ENCODE measurements at places on chromosomes 5 and 9.

- no peak for DNase-seq
Observed at GRCh38 chr5:91058575-91058974, 324.5 kb downstream of the ARRDC3 start.

DNA sequence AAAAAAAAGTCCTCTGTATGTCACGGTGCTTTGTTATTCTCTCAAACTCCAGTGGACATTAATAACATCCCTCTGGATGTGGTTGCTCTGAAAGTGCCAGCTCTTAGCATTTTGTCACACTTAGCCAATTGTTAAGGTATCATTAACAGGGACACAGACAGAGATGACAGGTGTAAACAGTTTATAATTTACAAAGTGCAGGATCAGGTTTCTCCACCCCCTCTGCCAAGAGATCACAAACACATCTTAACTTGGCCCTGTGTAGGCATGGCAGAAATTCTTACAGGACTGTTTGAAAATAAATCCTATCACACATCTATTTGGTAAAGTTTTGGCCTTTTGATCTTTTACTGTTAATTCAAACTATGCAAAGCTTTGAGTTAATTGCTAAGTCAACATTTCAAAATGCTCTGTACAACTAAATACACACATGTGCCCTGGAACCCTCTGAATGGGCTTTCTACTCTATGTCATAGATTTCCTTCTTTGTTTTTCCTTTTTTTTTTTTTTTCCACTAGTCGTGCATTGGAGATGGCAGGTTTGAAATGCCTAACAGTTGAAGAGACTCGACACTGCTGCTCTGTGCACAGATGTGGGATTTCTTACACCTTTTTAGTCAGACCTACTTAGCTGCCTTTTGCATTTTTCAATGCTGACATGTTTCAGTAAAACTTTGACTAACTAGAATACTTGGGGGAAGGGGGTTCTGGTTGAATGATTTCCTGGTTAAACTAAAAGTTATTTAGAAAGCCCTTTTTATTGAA lies 41.7 kb downstream of the SEMA6A start:
- DNase-seq: no peak

GRCh38 chr5:58674070-58674469 lies 91.2 kb downstream of the RAB3C start:
- no peak for DNase-seq

DNA sequence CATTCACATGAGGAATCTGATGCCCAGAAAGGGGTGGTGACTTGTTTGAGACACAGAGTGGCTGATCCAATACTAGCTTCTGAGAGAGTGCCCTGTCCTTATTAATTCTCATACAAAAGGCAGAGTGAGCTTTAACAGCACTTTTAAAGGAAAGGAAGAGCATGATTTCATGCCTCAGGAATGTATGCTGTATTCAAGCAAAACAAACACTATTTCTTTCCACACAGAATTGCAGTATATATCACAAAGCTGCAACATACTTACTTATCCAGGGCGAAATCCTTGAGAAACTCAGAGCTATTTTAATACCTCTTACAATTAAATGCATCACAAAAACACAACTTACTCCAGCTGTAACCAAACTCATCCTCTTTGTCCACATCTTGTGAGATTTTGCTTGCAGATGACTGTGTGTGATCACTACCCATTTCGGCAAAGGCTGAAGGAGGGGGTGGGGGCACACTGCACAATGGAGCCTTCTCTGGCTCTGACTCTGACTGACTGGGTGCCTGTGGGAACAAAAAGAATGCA lies 139.8 kb downstream of the MPDZ start:
- DNase-seq: no peak

DNA sequence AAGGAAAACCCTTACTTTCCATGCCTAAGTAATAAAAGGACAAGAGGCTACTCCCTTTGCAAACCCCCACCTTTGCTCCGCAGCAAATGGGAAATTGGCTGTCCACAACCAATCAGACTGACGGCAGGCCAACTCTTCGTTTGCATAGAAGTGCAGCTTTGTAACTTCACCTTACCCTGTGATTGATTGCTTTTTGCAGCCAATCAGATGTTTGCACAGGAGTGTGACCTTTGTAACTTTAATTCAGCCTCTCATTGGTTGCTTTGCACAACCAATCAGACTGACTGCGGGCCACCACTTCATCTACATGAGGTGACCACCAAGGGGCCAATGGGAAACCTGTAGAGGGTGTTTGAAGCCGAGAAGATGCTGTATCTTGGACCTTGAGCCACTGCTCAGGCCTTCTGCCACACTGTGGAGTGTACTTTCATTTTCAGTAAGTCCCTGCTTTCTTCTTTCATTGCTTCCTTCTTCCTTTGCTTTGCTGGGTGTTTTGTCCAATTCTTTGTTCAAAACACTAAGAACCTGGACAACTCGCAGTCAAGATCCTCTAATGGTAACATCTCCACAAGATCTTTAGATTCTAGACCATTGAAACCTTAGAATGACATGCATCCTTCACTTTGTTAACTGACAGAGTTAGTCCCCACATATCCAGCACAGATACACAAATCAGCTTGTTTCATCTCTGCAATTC lies 51.3 kb upstream of the FREM1 start:
- no peak for DNase-seq

DNA sequence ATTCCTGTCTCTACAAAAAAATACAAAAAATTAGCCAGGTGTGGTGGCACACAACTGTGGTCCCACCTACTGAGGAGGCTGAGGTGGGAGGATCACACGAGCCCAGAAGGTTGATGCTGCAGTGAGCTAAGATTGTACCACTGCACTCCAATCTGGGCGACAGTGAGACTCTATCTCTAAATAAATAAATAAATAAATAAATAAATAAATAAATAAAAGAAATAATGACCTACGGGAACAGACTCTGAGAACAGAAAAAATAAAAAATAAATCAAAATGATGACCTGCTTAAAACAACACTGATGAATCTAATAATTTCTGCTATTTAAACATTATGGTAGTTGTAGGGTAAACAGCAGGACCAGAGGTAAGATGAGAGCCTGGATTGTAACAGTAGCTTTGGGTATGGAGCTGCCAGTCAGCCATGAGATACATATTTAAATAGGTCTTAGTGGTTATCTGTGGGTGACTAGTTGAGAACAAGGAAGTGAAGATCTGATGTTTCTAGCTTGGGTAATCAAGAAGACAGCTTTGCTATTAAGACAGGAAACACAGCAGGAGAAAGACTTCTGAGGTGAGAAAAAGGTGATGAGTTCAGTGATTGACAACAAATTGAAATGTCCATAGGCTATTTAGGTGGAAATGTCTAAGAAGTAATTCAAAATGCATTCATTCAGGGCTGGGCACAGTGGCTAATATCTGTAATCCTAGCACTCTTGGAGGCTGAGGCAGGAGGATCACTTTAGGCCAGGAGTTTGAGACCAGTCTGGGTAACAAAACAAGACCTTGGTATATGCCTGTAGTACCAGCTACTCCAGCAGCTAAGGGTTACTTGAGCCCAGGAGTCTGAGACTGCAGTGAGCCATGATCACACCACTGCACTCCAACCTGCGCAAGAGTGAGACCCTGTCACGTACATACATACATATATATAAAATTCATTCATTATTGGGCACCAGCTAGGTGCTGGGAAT lies 11.0 kb downstream of the RNF145 start:
- DNase-seq: no peak

DNA sequence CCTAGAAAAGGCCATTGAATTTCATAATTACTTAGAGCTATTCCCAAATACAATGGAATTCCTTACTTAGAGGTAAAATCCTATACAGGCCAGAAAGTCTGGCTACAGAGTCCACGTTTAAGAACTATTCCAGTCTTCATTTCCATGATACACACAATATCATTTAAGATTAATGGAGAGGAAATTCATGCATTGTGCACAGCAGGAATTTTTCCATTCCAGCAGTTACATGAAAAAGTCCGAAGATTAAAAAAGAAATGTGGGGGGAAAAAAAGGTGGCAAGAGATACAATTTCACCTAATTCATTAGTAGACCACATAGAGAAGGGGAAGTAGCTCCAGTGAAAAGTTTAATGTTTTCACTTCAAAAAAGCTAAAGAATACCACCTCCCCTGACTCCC lies 63.1 kb downstream of the CHD1 start:
- DNase-seq: no peak

DNA sequence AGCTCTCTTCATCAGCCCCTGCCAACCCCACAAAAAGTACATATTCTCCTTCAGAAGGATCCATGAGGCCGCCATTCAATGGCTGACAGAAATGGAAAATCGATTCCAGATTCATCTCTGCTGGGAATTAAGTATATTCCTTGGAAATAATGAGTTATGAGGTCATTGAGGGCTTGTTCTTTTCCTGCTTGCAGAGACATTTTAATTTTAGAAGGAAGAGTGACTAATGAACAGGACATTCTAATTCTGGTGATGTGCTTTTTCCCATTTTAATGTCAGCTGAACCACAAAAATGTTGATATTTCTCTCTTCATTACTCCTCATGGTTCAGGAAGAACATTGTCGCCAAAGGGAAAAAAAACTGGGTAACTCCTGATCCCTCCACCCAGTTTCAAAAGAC lies 314.0 kb downstream of the PIK3R1 start:
- DNase-seq: no peak

GRCh38 chr5:41831155-41831554 lies 39.1 kb downstream of the OXCT1 start:
- no peak for DNase-seq

- DNase-seq: no peak
Observed at GRCh38 chr9:125430161-125431011, 168.8 kb downstream of the GAPVD1 start.

- DNase-seq: no peak
Observed at GRCh38 chr5:143151056-143151700, 252.3 kb downstream of the NR3C1 start.

DNA sequence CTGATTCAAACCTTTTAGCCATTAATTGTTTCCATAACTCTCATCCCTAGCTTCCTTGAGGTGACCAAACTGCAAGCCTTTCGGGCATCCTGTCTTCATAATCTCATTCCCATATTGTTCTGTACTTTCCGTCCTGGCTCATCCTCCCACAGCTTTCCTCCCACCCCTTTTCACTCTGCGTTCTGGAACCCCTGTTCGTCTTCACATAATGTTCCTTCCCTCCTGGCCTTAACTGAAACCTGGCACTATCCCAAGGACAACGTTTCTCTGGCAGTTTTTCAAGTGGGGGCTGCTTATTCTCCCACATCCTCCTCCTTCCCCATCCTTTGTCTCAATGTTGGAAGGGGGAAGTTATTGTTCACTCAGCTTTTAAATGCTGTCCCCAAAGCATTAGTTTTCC lies 1.5 kb downstream of the ZNF189 start:
- no peak for DNase-seq

GRCh38 chr9:131727184-131727759 lies 12.6 kb downstream of the RAPGEF1 start:
- DNase-seq: no peak

GRCh38 chr9:28207657-28208056 lies 634.4 kb upstream of the C9orf72 start:
- DNase-seq: no peak

GRCh38 chr9:11933926-11934325 lies 759.3 kb upstream of the TYRP1 start:
- no peak for DNase-seq

DNA sequence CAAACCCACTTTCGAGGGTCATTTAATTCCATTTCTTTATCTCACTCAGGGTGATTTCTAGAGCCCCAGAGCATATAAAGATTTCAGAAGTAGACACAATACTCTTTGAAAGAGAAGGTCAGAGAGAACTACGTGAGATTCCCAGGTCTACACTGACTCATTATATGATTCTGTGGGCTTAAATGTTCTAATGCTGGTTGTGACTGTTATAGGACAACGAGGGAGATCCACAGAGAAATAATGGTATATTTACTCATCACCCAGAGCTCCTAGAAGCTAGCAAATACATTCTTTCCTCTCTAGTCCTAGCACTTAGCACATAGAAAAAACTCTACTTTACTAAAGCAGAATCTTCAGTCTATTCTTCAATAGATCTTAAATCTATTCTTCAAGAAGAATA lies 39.4 kb upstream of the GRAMD2B start:
- no peak for DNase-seq

- DNase-seq: no peak
Observed at GRCh38 chr9:137772281-137772873, 105.2 kb upstream of the CACNA1B start.

DNA sequence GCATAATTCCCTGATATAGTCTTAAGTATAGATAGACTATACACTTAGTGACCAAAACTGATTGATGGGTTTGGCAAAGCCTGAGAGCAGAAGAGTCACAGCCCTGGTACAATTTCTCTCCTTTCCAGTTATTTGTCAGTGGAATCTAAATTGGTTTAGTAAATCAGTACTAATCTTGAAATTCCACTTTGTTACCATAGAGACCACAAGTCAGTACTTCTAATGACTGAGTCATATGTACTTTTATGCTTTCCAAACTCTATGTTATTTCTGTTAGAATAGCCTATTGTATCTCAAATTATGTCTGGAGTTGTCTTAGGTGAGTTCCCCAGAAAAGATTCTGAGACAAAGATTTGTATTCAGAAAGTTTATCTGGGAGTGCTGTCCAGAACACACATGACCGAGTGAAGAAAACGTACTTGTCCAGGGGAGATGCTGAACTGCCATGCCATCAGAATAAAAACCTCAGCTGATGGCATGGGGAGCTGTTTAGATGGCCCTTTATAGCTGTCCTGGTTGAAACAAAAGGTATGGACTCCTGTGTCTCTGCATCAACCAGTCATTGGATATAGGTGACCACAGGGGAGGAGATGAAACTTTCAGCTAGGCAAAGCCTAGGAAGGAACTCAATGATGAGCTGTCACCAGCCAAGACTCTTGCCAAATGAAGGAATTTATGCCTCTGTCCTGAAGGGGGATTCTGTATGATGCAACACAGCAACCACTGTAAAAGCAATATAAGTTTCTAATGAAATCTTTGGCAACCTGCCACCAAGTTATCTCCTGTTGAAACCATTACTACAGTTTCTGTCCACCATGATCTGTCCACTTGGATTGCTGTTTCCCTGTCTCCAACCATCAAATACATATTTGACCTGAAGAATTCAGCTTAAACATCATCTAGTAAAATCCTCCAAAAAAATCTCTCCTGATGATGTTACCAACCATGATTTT lies 18.0 kb upstream of the SMC2 start:
- DNase-seq: no peak

- DNase-seq: no peak
Observed at GRCh38 chr9:8783941-8784340, 984.4 kb upstream of the DMAC1 start.

- peak; percentile 21 for DNase-seq
Observed at GRCh38 chr5:169581580-169582227, 1.9 kb upstream of the SPDL1 start.

DNA sequence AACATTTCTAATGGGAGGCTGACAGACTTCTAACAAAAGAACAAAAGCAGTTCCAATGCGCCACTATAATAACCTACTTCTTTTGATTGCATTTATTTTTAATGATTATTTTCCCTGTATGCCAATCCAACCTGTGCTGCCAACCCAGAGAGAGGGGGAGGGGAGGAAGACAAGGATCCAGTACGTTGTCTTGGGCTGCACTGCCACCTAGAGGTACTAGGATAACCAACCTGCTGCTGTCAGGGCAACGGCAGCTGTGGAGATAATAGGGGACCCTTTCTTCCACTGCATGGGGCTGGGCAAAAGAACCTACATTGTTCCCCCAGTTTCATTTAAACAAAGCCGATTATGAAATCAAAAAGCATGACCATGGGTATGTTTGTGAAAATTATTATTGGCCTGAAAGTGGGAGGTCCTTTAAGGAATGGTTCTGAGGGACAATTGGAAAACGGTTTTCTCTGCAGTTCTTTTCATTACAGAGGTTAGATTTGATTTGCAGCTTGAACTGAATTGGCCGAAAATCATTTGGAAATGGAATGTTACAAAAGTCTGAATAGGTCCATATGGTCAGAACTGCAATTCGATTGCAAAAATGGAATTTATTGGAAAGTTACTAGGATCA lies 101.3 kb downstream of the RASEF start:
- peak; percentile 22 for DNase-seq
